ENCODE measurements at places on chromosomes 7 and 10.

- no peaks in the 10 kb centered on the region for H3K4me1 ChIP-seq
- no peaks in the 10 kb centered on the region for H3K27me3 ChIP-seq
- no peaks in the 10 kb centered on the region for H3K36me3 ChIP-seq
- no peak overlapping the region for H3K4me3 ChIP-seq
These were observed 39.8 kb downstream of the SPOCK2 start for GRCh38 chr10:72048450-72049124.

DNA sequence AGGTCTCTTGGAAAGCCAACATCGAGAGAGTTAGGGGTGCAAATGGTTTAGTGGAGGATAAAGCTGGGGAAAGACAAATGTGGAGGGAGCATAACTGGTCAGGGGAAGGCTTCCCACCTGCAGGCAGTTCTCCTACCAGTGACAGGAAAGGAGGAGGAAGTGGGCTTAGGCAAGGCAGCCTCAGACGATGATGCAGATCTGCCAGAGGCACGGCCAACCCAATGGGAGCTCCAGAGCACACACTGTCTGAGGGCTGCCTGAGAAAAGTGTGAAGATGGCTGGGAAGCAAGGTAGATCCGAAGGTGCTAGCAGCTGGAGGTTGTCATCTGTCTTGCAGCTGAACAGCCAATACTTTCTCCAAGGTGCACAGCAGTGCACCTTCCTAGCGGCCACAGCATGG lies 178.8 kb downstream of the C7orf25 start:
- no peaks in the 10 kb centered on the region for H3K27me3 ChIP-seq
- H3K27ac ChIP-seq, result no peak overlapping the region

- no peaks in the 10 kb centered on the region for H3K36me3 ChIP-seq
- no peak overlapping the region for H3K4me3 ChIP-seq
- no peaks in the 10 kb centered on the region for H3K27me3 ChIP-seq
These were observed 331.1 kb downstream of the KIF20B start for GRCh38 chr10:90032519-90032918.

DNA sequence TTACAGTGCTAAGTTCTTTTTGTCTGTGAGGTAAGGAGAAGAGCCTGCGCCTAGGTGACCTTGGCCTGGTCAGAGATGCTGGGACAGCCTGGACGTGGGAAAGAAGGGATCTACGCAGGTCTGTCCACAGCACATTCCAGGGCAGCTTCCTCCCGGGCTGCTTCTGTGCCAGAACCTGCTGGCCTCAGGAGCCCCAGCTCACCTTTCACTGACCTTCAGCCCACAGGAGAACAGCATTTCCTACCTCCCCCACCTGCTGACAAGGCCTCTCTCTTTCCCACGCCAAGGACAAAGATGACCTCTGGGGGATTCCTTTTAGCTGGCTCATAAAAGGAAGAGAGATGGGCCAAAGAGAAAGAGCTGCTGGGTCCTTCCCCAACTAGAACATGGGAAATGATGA lies 260.6 kb downstream of the KCNMA1 start:
- peak; percentile 11 for DNase-seq
- H3K27me3 ChIP-seq, result peaks cover 19% of the 10 kb centered on the region
- H3K36me3 ChIP-seq, result no peaks in the 10 kb centered on the region
- H3K4me3 ChIP-seq, result no peak overlapping the region

DNA sequence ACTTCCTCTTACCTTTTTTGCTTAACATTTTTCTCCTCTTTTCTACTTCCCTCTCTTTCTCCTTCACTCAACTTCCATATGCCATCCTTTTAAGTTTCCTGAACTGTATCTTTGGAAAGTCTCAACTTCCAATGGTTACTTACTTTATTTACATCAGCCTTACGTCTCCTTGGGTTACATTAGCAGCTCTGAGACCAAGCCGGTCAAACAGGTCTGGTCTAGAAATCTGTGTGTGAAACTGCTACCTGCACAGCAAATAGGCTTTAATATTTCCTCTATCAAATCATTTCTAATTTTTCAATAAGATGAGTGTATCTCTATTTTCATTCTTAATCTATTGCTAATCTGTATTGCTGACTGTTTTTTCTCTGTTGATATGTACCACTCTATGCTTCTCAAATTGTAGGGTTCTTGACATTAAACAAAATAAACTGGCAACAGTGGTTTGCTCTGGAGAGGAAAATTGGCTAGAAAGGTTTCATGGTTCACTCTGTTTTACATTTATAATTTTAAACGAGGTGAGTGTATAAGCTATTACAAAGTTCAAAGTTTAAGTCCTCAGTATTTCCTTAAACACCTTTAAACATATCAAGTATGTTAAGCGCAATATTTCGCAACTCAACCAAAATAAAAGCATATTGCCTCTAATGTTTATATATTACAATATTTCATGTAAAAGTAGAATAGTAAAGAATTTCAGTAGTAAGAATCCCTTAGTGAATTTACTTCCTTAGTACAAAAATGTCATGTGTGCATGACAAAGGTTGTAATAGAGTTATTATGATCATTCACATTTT lies 3.6 kb upstream of the SEMA3C start:
- no peaks in the 10 kb centered on the region for H3K36me3 ChIP-seq
- H3K4me3 ChIP-seq, result no peak overlapping the region
- no peaks in the 10 kb centered on the region for H3K27me3 ChIP-seq
- H3K27ac ChIP-seq, result no peak overlapping the region
- H3K4me1 ChIP-seq, result peaks cover 8% of the 10 kb centered on the region
